ENCODE measurements at places on chromosomes 2 and 18.
A peak's percentile ranks its signal among the peaks of the same experiment; 100 is the strongest.

- no peak overlapping the region for H3K27ac ChIP-seq
- H3K36me3 ChIP-seq, result no peaks in the 10 kb centered on the region
- no peak overlapping the region for H3K4me3 ChIP-seq
Measured at GRCh38 chr2:104876606-104877570, 23.0 kb downstream of the POU3F3 start.

- DNase-seq, result no peak
- H3K27ac ChIP-seq, result peak overlapping the region; percentile 98
- H3K4me3 ChIP-seq, result peak overlapping the region; percentile 98
- H3K27me3 ChIP-seq, result no peaks in the 10 kb centered on the region
- H3K4me1 ChIP-seq, result peaks cover 9% of the 10 kb centered on the region
Measured at GRCh38 chr2:199956062-199956380, 639 bp downstream of the MAIP1 start.

- no peak for DNase-seq
- H3K36me3 ChIP-seq, result no peaks in the 10 kb centered on the region
- H3K27ac ChIP-seq, result no peak overlapping the region
- H3K4me1 ChIP-seq, result peaks cover 20% of the 10 kb centered on the region
Measured at GRCh38 chr2:74511104-74511989, 2.9 kb upstream of the TLX2 start.

GRCh38 chr2:139122711-139123158 is 342.5 kb upstream of the NXPH2 start:
- no peak overlapping the region for H3K4me3 ChIP-seq
- H3K27me3 ChIP-seq, result no peaks in the 10 kb centered on the region
- no peak for DNase-seq
- H3K36me3 ChIP-seq, result no peaks in the 10 kb centered on the region
- no peaks in the 10 kb centered on the region for H3K4me1 ChIP-seq

DNA sequence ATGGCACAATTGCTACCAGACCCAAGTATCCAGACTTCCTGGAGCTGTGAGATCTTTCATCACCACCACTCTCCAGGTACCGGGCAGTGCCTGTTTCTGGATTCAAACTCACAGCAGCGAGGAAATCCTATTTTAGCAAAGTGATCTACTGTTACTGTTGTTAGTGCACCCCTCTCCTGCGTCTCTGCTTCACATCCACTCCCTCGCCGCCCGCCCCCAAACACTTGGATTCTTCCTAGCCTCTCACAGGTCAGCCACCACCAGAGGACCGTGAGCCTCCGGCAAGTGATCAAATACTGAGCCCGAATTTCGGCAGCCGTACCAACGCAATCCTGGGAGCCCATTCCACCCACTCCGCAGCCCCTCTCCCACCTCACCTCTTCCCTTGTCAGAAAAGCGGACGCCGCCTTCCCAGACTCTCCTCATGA is 519 bp downstream of the METTL4 start:
- peak; percentile 20 for DNase-seq
- no peaks in the 10 kb centered on the region for H3K27me3 ChIP-seq
- peak overlapping the region; percentile 82 for H3K4me3 ChIP-seq
- peaks cover 5% of the 10 kb centered on the region for H3K4me1 ChIP-seq
- peaks cover 7% of the 10 kb centered on the region for H3K36me3 ChIP-seq
- H3K27ac ChIP-seq, result peak overlapping the region; percentile 100

- H3K4me3 ChIP-seq, result no peak overlapping the region
- H3K27me3 ChIP-seq, result no peaks in the 10 kb centered on the region
Measured at GRCh38 chr18:29549759-29550158, 1372.8 kb upstream of the CDH2 start.

All from GM12878 (cell line).